Omental fat pad (tissue), 4 donors: ENCODE measurements at places on chromosomes 11 and 22.

GRCh38 chr22:26320447-26320846, 108.6 kb upstream of the ASPHD2 start:
- no peak for DNase-seq

DNA sequence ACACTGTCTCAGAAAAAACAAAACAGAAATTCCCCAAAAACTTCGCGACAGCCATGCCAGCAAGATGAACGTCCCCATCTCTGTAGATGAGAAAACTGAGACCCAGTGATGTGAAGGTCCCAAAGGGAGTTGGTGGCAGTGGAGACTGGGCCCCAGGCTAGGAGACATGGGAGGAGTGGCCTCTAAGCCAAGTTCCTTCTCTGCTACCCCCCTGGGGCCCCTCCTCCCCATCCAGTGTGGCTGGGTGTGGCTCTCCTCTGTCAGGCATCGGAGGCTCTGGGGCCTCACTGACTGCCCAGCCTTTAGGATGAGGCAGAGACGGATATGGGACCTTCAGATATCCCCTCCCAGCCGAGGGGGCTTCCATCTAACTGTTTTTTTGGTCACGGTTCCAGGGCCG, 9.8 kb downstream of the RELT start:
- DNase-seq = no peak

- DNase-seq = no peak
Observed at GRCh38 chr11:131624531-131624930, 254.1 kb downstream of the NTM start.

DNA sequence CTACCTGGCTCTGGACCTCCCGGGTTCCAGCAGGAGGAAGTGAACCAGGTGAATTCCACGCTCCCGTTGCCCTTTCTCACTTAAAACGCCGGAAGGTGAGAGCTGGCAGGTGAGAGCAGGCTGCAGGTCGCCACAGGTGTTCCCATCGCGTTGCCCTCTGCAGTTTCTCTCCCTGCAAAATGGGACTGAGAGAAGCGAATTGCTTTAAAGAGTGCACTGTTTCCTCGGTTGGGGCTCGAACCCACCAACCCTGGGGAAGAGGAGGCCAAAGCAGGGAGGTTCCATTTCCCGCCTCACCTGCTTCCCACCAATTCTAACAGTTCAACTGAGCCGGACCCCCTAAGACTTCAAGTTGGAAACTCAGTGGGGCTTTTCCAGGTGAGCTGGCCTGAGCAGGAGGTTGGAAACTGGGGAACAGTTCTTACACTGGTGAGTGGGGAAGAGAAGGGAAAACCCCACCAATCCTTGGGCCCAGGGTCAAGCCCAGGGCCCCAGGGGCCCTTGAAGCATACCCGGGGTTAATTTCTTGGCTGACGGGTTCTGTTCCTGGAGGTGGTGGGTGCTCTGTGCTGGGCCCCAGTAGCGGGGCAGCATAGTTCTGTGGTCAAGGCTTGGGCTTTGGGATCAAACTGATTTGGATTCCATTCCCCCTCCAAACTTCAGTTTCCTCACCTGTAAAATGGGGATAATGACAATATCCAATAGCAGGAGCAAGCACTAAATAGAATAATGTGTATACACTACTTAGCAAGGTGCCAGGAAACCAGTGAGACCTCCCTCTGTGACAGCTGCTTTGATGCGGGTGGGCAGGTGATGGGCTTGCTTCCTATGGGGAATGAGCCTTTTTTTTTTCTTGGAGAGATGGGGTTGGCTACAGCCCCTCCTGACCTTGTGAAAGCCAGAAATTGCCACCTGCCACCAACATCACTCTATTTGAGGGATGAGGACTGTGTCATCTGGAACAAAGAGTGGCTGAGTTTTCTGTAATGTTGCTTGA, 788 bp downstream of the CD82 start:
- DNase-seq = no peak

DNA sequence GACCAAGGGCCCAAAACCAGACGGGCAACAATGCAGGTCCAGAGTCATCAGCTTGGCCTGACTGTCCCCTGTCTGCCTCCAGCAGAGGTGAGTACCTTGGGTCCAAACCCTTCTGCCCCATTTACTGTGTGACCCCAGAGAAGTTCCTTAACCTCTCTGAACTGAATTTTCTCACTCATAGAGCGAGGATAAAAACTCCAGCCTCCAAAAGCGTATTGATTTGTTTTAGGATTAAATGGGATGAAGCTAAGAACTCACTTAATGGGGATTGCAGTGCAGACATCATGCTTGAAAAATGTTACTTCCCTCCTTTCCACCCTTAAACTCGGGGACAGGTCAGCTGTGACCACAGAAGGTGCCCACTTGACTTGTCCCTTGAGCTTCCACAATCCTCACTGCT, 22.6 kb downstream of the IGLL1 start:
- DNase-seq = no peak

GRCh38 chr11:37984991-37985390, 1387.0 kb upstream of the RAG2 start:
- no peak for DNase-seq

DNA sequence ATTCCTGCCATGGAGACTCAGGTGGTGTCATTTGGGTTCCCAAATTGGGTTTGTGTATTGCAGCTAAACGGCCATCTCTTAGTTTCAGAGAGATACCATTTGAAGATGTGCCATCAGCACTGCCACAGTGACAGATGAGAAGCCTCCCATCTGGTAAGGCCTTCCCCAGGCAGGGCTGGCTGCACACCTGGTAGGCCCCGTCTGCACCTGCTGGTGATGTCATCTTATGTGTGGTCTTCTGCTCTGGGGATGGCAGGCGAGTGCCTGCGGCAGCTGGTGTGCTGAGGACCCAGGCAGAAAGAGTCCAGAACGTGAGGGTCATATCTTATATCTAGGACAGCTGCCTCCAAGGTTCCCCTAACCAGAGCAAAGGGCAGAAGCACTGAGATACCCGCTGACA, 100.6 kb downstream of the CSNK2A3 start:
- DNase-seq = no peak
